ENCODE measurements at places on chromosomes 3 and 15. TPM values are rescaled to one million over a fixed set of nuclear protein-coding genes. Genes with fewer than 3 reads are reported as not detected.

- no peak overlapping the region for H3K27ac ChIP-seq
- peaks cover 33% of the 10 kb centered on the region for H3K36me3 ChIP-seq
- H3K4me3 ChIP-seq, result no peak overlapping the region
- no peaks in the 10 kb centered on the region for H3K4me1 ChIP-seq
- no peak for DNase-seq
Measured at GRCh38 chr3:47434849-47435248, 40.9 kb downstream of the SCAP start.

Gene ALG1L2
- 4.4 TPM for total RNA-seq

Gene DNAJA4
- total RNA-seq, result 2.1 TPM

DNA sequence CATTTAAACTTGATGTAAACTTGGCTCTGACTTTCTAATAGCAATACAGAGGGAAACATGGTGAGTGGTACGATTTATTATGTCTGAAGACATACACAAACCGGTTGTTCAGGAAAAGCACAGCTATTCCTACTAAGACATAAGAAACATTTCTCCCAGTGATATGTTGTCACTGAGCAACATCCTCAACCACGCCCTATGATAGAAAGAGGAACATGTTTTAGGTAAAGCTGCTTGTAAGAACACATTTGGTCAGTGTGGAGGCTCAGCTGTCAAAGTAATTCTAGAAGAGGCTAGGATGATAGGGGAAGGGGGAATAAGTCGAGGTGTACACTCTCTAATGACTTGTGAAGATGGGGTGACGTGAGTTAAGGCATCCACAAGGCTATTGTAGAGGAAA lies 42.7 kb upstream of the B3GNT5 start:
- H3K36me3 ChIP-seq, result peaks cover 3% of the 10 kb centered on the region
- no peak overlapping the region for H3K4me3 ChIP-seq
- peaks cover 3% of the 10 kb centered on the region for H3K27me3 ChIP-seq
- no peak overlapping the region for H3K27ac ChIP-seq
- H3K4me1 ChIP-seq, result peaks cover 21% of the 10 kb centered on the region

- H3K4me3 ChIP-seq, result no peak overlapping the region
- no peaks in the 10 kb centered on the region for H3K27me3 ChIP-seq
- H3K27ac ChIP-seq, result no peak overlapping the region
- H3K36me3 ChIP-seq, result no peaks in the 10 kb centered on the region
Measured at GRCh38 chr3:189317911-189318310, 146.1 kb downstream of the TPRG1 start.

GRCh38 chr15:65790694-65791334 lies 1.3 kb downstream of the DENND4A start:
- H3K27me3 ChIP-seq, result peaks cover 2% of the 10 kb centered on the region
- peak overlapping the region; percentile 85 for H3K27ac ChIP-seq
- H3K4me3 ChIP-seq, result peak overlapping the region; percentile 97
- no peaks in the 10 kb centered on the region for H3K36me3 ChIP-seq
- H3K4me1 ChIP-seq, result peaks cover 26% of the 10 kb centered on the region
- no peak for DNase-seq

Gene PTH1R
- total RNA-seq, result 6.2 TPM

GRCh38 chr3:134449277-134449676 lies 36.5 kb downstream of the ANAPC13 start:
- no peak overlapping the region for H3K27ac ChIP-seq
- H3K27me3 ChIP-seq, result peaks cover 2% of the 10 kb centered on the region
- no peak overlapping the region for H3K4me3 ChIP-seq
- peaks cover 16% of the 10 kb centered on the region for H3K4me1 ChIP-seq
- DNase-seq, result peak; percentile 47

DNA sequence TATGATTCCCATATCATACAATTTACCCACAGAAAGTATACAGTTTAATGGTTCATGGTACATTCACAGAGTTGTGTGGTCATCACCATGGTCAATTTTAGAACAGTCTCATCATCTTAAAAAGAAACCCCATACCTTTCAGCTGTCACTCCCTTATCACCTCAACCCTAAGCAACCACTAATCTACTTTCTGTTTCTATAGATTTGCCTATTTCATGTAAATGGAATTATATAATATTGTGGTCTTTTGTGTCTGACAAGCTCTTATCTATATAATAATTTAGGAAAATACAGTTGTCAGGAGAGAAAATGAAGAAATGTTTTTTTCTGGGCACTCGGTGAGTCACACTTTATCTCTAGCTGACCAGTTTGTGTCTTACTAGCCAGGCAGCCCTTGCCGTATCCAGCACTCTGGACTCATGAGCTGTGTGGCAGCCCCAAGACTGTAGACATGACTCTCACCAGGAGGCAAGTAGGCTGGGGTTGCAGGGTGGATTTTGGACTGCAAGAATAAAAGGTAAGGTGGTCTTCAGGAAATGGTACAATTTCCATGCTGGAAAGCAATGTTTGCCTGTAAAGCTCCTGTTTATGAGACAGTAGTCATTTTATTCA lies 234.6 kb downstream of the THRB start:
- H3K4me1 ChIP-seq, result no peaks in the 10 kb centered on the region
- no peaks in the 10 kb centered on the region for H3K27me3 ChIP-seq
- no peaks in the 10 kb centered on the region for H3K36me3 ChIP-seq
- DNase-seq, result no peak
- no peak overlapping the region for H3K27ac ChIP-seq
- H3K4me3 ChIP-seq, result no peak overlapping the region

DNA sequence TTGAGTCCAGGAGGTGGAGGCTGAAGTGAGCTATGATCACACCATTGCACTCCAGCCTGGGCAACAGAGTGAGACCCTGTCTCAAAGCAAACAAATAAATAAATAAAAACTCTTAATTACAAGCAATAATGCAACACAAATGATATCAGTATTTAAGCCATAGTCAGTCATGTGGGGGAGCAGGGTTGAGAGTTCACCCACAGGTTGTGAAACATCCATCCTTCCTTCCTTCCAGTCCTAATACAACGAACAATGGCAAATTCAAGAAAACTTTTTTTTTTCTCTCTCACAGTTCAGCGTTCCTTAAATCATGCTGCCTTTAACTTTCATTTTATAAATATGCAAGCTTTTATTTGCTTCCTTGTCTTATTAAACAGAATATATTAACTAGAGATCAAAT lies 24.1 kb downstream of the ZNF592 start:
- no peak for DNase-seq
- H3K36me3 ChIP-seq, result peaks cover 9% of the 10 kb centered on the region
- H3K27me3 ChIP-seq, result no peaks in the 10 kb centered on the region
- no peak overlapping the region for H3K4me3 ChIP-seq
- H3K27ac ChIP-seq, result no peak overlapping the region
- peaks cover 16% of the 10 kb centered on the region for H3K4me1 ChIP-seq

Gene SCG5
- 15.6 TPM for total RNA-seq

GRCh38 chr3:120196333-120196732 lies 88.7 kb downstream of the GPR156 start:
- peaks cover 2% of the 10 kb centered on the region for H3K27me3 ChIP-seq
- no peak overlapping the region for H3K27ac ChIP-seq
- H3K4me3 ChIP-seq, result no peak overlapping the region
- H3K36me3 ChIP-seq, result no peaks in the 10 kb centered on the region

Gene HTR3E
- not detected for total RNA-seq

- H3K4me1 ChIP-seq, result peaks cover 6% of the 10 kb centered on the region
- peak within 1 kb of the TSS; percentile 77 for H3K4me3 ChIP-seq
- H3K27ac ChIP-seq, result no peak within 1 kb of the TSS
- H3K27me3 ChIP-seq, result peaks cover 18% of the 10 kb centered on the region
- DNase-seq, result peak; percentile 28
Measured at GRCh38 chr15:73368301-73369136, at the start of gene HCN4. Gene HCN4 (minus strand): TSS chr15:73368958. CDS start chr15:73368270, 688 bp downstream.

Gene HIGD2B
- total RNA-seq, result not detected

Gene NR1I2
- 0.23 TPM for total RNA-seq

Gene LYZL4
- not detected for total RNA-seq

DNA sequence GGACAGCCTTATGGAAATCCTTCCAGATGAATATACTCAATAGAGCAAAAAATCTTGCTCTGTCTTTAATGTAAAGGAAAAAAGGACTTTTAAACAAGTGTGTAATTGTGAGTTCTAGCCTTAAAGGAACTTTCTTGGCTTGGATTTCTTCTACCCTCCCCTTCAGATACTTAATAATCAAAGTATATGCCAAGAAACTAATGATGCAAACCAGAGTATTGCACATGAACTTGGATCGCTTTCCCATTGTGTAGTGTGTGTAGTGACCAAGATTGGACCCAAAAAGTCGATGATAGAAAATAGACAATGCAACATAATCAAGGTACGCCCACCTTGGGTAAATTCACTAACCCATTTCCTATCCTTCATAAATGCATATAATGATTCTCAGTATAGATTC lies 123.8 kb downstream of the TIGIT start:
- no peak overlapping the region for H3K4me3 ChIP-seq
- no peaks in the 10 kb centered on the region for H3K36me3 ChIP-seq
- no peak overlapping the region for H3K27ac ChIP-seq
- no peaks in the 10 kb centered on the region for H3K4me1 ChIP-seq

DNA sequence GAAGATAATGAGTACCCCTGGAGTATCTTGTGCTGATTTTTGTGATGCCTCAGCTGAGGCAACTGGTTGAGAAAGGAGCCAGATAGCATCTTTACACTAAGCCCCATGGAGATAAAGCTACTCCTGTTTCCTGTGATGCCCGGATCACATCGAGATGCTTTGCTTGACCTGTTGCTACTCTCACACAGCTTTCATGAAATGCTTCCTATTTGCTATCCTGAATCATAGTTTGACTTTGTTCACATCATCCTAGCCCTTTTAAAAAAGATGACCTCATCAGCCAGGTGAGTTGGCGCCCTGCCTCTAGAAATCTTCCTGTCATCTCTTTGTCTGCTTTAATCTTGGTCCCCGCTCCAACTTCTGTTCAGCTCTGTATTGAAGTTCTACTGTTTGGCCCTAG lies 409.6 kb upstream of the TBL1XR1 start:
- peaks cover 45% of the 10 kb centered on the region for H3K4me1 ChIP-seq
- no peaks in the 10 kb centered on the region for H3K36me3 ChIP-seq
- peaks cover 2% of the 10 kb centered on the region for H3K27me3 ChIP-seq
- no peak overlapping the region for H3K27ac ChIP-seq
- H3K4me3 ChIP-seq, result no peak overlapping the region

- DNase-seq, result peak; percentile 18
- peaks cover 50% of the 10 kb centered on the region for H3K4me1 ChIP-seq
- H3K27ac ChIP-seq, result peak overlapping the region; percentile 68
- H3K36me3 ChIP-seq, result no peaks in the 10 kb centered on the region
- H3K4me3 ChIP-seq, result no peak overlapping the region
Measured at GRCh38 chr3:194306771-194307640, 44.1 kb downstream of the CPN2 start.

Gene ACAN
- total RNA-seq, result 0.03 TPM

- H3K27me3 ChIP-seq, result peaks cover 8% of the 10 kb centered on the region
- H3K4me3 ChIP-seq, result no peak overlapping the region
- no peak overlapping the region for H3K27ac ChIP-seq
- H3K36me3 ChIP-seq, result no peaks in the 10 kb centered on the region
- no peaks in the 10 kb centered on the region for H3K4me1 ChIP-seq
- DNase-seq, result peak; percentile 60
Measured at GRCh38 chr15:88834211-88834812, 31.1 kb downstream of the ACAN start.

GRCh38 chr3:124926426-124927101 lies 8.0 kb downstream of the MUC13 start:
- H3K36me3 ChIP-seq, result no peaks in the 10 kb centered on the region
- H3K27me3 ChIP-seq, result peaks cover 6% of the 10 kb centered on the region
- H3K27ac ChIP-seq, result no peak overlapping the region
- DNase-seq, result no peak

GRCh38 chr3:64837986-64838735 lies 150.4 kb upstream of the ADAMTS9 start:
- H3K4me1 ChIP-seq, result peaks cover 2% of the 10 kb centered on the region
- no peak for DNase-seq
- H3K4me3 ChIP-seq, result no peak overlapping the region
- H3K27me3 ChIP-seq, result no peaks in the 10 kb centered on the region
- no peaks in the 10 kb centered on the region for H3K36me3 ChIP-seq
- H3K27ac ChIP-seq, result no peak overlapping the region

All from endothelial cell (in vitro differentiated cells).